ENCODE measurements at places on chromosomes 2 and 18.

GRCh38 chr2:147247749-147248148 is 597.1 kb upstream of the ACVR2A start:
- no peak for DNase-seq

GRCh38 chr2:46888421-46888952 is 27.1 kb downstream of the MCFD2 start:
- no peak for DNase-seq

GRCh38 chr2:191612496-191612895 is 65.4 kb upstream of the NABP1 start:
- DNase-seq, result no peak

DNA sequence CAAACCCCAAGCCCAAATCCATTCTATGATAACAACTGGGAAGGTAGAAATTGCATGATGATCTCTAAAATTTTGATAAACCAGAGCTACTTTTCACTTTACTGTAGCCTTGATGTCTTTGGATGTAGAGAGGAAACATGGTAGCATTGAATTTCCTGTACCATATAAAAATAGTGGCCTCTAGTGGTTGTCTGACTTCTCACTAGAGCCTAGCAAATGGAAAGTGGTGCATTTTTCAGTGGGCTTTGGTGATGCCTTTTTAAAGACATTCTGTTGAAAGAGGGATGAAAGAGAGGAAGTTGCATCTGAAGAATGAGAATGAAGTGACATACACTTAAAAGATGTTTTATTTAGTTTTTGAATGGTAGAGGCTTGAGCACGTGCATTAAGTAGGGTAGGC is 662.2 kb downstream of the XIRP2 start:
- DNase-seq, result peak; percentile 34

DNA sequence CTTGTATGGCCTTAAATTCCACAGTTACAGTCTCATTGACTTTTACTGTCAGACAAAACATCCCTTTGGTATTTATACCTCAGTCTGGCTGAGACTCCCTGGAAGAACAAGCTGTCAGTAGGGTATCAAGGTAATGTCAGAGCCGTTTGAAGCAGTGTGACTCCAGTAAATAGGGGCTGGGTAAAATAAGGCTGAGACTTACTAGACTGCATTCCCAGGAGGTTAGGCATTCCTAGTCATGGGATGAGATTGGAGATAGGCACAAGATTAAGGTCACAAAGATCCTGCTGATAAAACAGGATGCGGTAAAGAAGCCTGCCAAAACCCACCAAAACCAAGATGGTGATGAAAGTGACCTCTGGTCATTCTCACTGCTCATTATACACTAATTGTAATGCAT is 219.5 kb upstream of the SKOR2 start:
- DNase-seq, result no peak

GRCh38 chr2:219467736-219468075 is 31.0 kb upstream of the GMPPA start:
- no peak for DNase-seq

GRCh38 chr2:38185012-38185491 is 109.1 kb upstream of the CYP1B1 start:
- DNase-seq, result no peak

DNA sequence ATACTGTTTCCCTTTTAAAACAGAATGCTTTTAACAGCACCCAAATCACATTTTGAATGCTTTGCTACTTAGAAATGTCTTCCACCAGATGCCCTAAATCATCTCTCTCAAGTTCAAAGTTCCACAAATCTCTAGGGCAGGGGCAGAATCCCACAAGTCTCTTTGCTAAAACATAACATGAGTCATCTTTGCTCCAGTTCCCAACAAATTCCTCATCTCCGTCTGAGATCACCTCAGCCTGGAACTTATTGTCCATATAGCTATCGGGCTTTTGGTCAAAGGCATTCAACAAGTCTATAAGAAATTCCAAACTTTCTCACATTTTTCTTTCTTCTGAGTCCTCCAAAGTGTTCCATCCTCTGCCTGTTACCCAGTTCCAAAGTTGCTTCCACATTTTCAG is 1374.5 kb upstream of the NXPH2 start:
- DNase-seq, result no peak

GRCh38 chr2:139124271-139124670 is 344.1 kb upstream of the NXPH2 start:
- DNase-seq, result no peak

GRCh38 chr2:12278217-12278750 is 438.5 kb upstream of the TRIB2 start:
- DNase-seq, result no peak

- DNase-seq, result peak; percentile 67
Observed at GRCh38 chr18:41753826-41754225, 201.2 kb upstream of the PIK3C3 start.

DNA sequence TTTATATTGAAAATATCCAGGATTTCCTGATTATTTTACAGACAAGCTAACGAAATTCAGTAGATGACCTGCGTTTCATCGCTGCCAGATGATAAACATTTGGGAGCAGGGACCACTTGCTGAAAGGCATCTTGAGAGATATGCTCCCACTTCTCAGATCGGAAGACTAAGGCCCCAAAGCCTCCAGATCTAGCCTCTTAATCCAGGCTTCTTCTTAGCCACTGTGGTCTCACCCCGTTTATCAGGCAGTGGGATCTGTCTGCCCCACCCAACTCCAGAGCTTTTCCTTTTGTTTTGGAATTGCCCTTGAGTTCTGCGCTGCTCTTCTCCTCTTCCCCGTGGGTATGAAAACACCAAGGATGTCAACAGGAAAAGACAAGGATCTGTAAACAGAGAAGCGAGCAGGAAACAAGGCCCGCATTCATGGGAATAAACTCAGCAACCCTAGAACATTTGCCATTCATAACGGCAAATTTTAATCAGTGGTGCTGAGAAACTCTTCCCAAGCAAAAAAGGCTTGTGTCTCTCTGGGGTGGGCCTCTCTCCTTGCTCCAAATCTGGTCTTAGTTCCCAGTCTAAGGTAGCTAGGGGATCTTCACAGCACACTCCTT is 21.4 kb downstream of the MYL12B start:
- peak; percentile 59 for DNase-seq

GRCh38 chr2:188850786-188851185 is 123.4 kb upstream of the COL3A1 start:
- no peak for DNase-seq

DNA sequence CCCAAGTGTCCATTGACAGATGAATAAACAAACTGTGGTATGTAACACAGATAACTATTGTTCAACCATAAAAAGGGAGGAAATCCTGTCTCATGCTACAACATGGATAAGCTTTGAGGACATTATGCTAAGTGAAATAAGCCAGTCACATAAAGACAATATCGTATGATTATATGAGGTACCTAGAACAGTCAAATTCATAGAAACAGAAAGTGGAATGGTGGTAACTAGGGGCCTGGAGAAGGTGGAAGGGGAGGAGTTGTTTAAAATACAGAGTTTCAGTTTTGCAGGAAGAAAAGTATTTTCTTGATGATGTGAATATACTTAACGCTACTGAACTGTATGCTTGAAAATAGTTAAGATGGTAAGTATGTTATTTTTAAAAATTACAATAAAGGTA is 304.6 kb upstream of the CXCR4 start:
- no peak for DNase-seq

- no peak for DNase-seq
Observed at GRCh38 chr18:12476955-12477354, 69.2 kb downstream of the PRELID3A start.

- no peak for DNase-seq
Observed at GRCh38 chr2:215034154-215034553, 104.3 kb downstream of the ABCA12 start.

GRCh38 chr2:176976736-176977685 is 235.6 kb upstream of the HNRNPA3 start:
- DNase-seq, result no peak

DNA sequence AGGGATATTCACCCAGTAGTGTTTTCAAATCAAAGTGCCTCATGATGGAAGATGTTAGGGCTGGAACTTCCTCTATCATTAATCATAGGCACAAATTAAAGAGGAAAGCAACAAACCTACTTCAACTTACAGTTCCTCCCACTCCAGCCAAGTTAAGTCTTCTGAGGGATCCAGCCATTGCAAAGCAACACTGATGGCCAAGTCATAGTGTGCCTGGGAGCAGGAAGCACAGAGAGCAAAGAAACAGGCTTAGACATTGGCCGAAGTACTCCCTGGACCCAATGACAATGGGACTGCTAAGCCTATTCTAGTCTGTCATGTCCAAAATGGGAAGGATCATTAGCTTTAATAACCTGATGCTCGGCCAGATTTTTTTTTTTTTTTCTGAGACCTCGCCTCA is 7.0 kb downstream of the C2orf80 start:
- no peak for DNase-seq

DNA sequence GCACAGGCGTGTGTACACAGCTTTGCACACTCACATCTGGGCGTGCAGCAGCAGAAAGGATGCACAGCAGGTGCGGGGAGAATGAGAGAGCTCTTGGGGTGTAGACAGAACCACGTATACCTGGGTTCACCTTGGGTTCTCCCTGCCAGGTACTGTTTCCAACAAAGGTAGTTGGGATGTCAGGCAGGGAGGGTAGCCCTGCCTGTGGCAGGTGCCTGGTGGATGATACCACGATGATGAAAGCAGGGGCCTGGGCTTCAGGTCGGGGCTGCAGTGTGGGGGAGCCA is 6.5 kb upstream of the ARID5A start:
- DNase-seq, result no peak

DNA sequence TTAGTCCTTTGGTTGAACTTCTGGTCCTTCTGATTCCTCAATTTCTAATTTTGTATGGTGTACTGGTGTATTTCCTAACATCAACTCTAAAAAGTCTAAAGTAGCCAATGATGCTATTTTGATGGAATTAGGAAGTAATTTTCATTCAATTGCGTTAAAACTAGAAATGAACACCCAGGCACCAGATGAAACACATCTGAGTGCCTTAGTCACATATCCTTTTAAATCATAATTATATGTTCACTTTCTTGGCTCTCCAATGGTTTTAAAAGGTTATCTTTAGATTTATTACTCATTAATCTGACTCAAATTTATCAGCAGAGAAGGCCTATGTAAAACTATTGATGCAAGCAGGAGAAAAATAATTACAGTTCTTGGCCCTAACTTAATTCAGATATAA is 119.7 kb downstream of the GAREM1 start:
- DNase-seq, result no peak

DNA sequence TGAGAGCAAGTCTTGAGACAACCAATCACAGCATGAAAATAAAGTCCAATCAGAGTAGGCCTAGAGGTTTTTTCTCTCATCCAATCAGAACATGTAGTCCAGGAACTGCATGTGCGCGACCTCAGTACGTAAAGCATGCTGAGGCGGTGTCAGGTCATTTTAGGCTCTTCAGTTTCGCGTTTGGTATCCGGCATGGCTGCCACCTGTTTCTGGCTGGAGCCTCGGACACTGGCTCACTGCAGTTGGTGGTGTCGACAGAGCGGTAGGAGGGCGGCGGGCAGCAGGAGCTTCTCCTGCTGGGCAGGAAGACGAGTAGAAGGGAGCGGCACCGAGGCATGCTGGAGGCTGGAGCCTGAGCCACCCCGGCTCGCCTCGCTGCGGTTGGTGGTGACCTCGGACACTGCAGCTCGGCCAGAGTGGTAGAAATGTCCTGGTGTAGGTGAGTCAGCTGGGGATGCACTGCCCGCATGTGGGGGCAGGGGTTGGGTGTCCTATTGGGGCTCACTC is 15.8 kb downstream of the CCDC74A start:
- DNase-seq, result no peak

DNA sequence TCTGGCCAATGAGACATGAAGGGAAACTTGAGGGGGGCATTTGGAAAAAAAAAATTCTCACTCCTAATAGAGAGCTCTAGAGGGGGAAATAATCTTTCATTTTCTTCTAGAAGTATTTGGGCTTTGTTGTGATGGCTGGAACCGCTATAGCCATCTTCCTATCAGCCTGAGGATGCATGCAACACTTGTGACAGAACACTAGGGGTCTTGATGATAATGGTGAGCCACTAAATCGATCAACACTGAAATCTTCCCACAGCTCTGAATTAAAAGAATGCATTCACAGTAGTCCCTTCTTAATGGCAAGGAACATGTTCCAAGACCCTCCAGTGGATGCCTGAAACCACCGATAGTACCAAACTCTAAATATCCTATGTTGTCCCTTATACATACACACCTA is 325.3 kb downstream of the LNPK start:
- no peak for DNase-seq

GRCh38 chr2:232473467-232473890 is 14.2 kb downstream of the ECEL1 start:
- DNase-seq, result peak; percentile 8

DNA sequence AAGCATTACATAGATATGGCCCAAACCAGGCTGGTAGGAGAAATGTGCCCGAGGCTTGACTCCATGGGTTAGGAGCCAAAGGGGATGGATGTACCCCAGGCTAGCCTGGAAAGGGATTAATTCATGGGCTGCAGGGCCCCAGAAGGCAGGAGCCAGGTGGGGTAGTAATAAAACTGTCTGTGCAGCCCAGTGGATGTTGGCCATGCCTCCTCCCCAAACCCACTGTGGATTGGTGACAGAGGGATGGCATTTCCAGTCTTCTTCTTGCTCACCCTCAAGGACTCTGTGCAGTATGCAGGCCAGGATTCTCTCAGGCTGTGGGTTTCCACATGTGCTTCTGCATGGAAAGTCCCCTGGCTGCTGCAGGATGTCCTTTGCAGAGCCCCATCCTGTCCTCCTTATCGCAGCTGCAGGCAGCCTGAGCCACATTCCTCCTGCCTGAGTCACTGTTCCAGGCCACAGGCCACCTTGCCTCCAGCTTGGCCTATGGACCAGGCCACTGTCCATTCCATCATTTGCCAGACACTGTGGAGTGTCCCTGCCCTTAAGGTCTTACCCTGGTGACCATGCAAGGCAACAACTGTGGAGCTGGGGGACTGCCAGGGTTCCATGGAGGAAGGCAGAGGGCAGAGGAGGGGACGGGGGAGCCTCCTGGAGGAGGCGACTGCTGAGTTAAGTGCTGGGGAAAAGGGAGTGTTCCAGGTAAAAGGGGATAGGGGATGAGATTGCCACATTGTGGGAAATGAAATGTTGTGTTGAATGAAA is 38.9 kb downstream of the INO80C start:
- no peak for DNase-seq

GRCh38 chr2:202289394-202290204 is 24.0 kb downstream of the NOP58 start:
- no peak for DNase-seq

GRCh38 chr2:42141687-42142546 is 27.2 kb upstream of the EML4 start:
- peak; percentile 92 for DNase-seq

- no peak for DNase-seq
Observed at GRCh38 chr2:25215232-25215631, 46.9 kb upstream of the POMC start.

- peak; percentile 6 for DNase-seq
Observed at GRCh38 chr2:236205867-236206645, 37.9 kb upstream of the GBX2 start.

DNA sequence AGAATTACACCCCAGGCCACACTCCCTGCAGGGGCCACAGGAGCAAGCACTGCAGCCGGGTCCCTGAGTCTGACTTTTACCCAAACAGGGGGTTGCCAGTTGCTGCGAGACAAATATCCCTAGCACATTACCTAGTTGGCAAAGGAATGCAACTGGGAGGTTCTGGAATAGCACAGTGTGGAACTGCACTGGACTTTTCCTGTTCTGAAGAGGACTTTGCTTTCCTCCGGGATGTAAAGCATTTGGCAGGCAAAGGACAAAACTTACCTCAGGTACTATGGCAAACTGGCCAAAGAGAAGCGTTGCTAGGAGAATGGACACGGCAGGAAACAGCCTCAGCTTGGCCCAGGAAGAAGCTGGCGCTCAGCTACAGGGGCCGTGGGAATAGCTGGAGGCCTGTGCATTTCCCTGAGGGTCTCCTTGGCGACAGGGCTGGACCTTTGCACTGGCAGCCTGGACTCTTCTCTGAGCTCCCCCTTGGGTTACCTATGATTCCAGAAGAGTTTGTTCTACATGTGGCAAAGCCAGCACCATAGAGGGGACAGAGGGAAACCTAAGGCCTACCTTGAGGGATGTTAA is 45.0 kb downstream of the BCL11A start:
- DNase-seq, result no peak
